BJ (cell line): ENCODE measurements at places on chromosomes 12 and 14.

DNA sequence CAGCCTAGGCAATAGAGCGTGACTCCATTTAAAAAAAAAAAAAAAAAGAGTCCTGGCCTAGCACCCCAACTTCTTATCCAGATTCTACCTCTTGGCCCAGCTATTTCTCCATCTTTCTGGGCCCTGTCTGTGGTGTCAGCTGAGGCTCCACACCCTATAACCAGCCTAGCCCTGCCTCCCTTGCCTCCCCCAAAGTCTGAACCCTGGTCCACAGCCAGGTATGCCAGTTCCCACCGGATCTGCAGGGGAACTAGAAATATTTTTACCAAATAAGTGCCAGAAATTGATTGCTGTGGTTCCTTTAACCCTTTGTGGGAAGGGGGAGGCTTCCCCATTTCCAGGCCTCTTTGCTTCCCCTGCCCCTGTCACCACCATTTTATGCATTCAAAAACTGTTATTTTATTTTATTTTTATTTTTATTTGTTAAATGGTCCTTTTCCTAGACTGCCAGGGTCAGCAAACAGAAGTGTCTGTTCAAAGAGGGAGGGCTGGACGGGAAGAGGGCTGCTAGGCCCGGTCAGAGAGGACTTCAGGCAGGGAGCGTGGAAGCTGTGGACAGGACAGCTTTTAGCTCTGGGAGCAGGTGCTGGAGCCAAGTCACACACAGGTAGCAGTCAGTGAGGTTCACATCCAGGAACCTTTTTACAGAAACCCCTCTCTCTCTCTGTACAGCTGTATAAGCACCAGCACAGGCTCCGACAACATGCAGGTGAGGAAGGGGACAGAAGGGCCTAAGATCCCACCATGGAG is 23.2 kb downstream of the TTC9 start:
- no peak for DNase-seq

GRCh38 chr14:72701605-72702004 is 192.3 kb downstream of the DPF3 start:
- no peak for DNase-seq

- DNase-seq = no peak
Observed at GRCh38 chr14:89842837-89843236, 111.7 kb downstream of the EFCAB11 start.

- DNase-seq = no peak
Observed at GRCh38 chr12:56632701-56633467, 2.8 kb upstream of the BAZ2A start.

- no peak for DNase-seq
Observed at GRCh38 chr12:95215949-95216348, 1.3 kb downstream of the FGD6 start.

- no peak for DNase-seq
Observed at GRCh38 chr12:1763153-1763552, 57.2 kb upstream of the LRTM2 start.

- no peak for DNase-seq
Observed at GRCh38 chr12:99019798-99020197, 374.7 kb downstream of the APAF1 start.

GRCh38 chr14:50447461-50447860 is 50.8 kb upstream of the CDKL1 start:
- no peak for DNase-seq

- no peak for DNase-seq
Observed at GRCh38 chr14:43249591-43249990, 1257.5 kb downstream of the FSCB start.

GRCh38 chr14:33331176-33331949 is 392.7 kb downstream of the NPAS3 start:
- no peak for DNase-seq

DNA sequence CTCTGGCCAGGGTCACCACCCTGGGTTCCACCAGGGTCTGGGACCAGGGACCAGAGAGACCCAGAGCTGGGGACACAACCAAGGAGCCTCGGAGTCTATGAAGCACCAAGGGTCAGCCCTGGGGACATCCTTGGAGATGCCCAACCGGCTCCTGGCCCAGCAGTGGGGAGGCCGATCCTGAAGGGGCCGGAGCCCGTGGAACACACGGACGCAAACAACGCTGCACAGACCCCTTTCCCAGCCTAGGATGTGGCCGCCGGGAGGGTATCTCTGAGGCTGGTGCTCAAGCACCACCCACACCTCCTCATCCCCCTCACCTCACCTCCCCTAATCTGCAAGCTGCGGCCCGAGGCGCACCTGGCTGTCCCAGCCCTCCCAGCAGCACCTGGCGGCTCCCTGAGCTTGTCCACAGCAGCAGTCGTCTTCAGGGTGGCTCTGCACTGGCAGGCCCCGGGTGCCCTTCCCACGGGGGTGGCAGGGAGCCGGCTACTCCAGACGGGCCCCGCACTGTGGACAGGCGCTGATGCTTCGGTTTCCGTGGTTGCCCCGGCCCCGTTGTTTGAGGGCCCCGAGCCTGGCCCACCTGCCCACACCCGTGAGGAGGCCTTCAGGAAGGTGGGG is 146.8 kb upstream of the C14orf180 start:
- DNase-seq = no peak

GRCh38 chr12:89884952-89885351 is 176.3 kb upstream of the ATP2B1 start:
- DNase-seq = no peak

GRCh38 chr12:6946033-6946919 is 2.5 kb downstream of the C12orf57 start:
- DNase-seq = no peak

- no peak for DNase-seq
Observed at GRCh38 chr14:96881713-96882112, 84.5 kb downstream of the VRK1 start.

DNA sequence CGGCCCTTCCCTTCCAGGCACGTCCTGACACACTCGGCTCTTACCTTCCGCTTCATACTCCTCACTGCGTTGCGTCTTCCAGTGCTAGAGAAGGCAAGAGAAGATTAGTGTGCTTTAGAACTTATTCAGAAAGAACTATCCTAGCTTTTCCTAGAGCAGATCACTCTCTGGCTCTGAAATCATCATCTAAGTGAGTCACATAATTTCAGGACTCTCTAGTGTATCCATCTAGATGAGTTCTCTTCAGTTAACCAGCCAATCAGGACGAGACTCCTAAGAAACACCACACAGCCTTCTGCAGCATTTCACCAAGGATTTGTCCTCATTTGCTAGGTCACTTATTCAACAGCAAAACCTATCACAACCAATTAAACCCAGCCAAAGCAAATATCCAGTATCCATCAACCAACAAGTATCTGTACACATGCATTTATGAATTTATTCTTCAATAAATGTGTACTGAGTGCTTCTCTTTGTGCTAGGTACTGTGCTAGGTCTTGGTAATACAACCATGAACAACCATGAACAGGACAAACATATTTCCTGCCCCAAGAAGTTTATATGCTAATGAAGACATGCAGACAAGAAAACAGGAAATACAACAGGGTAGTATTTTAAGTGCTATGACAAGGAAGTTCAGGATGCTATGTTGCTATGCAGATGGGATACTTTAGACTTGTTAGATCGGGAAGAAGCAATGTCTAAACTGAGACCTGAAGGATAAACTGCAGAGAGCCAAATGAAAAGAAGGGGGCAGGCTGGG is 52.1 kb downstream of the NIN start:
- no peak for DNase-seq

- DNase-seq = no peak
Observed at GRCh38 chr14:89360277-89360676, 56.8 kb downstream of the FOXN3 start.
